ENCODE measurements at places on chromosomes 5 and 9.

DNA sequence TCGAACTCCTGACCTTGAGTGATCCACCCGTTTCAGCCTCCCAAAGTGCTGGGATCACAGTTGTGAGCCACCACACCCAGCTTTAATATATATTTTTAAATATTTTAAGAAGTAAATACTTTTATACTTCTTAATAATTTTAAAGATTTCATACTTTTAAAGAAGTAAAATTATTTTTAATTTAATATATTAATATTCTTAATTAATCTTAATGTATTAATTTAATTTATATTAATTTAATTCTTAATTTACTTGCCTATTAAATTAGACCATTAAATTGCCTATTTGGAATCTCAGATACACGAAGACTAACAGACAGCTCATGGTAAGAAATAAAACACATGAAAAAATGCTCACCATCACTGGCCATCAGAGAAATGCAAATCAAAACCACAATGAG is 1087.4 kb downstream of the CDH18 start:
- DNase-seq: no peak

- DNase-seq: no peak
Measured at GRCh38 chr5:173881811-173882575, 6.2 kb upstream of the CPEB4 start.

DNA sequence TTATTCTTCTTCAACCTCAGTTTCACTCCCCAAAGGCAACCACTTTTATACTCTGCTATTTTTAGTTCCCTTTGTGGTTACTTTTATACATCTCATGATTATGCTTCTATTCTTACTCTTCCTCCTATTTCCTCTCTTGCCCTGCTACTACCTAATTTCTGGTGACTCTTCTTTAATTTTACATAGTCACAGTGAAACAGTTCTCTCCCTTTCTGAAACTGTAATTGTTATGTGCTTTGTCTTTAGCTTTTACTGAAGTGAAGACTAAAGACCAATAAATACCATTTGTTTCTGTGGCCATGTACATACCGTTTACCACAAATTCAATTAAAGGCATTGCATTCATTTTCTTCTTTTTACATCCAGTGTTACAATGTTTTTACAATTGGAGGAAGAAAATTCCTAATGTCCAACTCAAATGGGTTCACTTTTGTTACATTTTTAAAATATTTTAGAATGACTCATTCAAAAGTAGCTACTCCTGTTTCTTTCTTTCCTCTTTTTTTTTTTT is 410.6 kb downstream of the PSAT1 start:
- no peak for DNase-seq

DNA sequence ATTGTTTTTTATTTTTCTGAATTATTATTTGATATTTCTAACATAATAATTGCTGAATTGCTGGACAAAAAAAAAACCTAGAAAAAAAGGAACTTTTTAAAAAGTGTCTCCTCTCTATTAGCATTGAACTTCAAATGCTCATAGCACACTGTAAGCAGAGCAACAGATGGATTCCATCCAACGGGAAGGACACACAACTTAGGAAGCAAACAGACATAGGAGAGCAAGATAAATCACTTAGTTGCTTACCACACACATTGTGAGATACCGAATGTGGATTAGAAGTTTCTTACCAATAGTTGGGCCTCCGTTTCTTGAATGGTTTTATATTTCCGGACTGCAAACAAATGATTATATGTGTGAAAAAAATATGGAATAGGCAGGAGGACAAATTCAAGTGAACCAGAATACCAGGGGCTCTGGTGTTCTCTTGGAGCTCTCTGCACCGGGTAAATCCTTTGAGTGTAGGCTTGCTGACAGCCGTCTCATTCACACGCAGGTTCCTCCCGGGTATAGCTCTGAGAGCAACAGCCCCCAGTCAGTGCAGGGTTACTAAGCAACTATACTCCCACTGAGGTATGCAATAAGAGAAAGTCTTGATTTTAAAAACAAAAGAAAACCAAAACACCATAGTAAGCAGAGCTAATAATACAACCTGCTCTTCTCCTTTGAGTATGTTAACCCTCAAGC is 217.6 kb downstream of the TMEM167A start:
- no peak for DNase-seq

DNA sequence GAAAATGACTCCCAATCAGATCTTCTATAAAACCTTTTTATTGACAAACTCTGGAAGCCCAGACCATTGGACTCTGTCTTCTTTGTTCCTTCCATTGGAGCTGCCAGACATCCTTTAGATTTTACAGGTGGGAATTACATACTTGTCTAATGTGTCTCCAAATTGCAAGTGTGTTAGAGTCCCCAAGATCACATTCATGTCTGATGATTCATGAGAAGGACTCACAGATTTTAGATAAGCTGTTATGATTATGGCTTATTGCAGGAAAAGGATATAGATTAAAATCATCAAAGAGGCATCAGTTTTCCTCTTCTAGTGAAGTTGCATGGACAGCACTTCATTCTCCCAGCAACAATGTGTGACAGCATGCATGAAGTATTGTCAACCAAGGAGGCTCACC is 70.4 kb downstream of the MUSK start:
- no peak for DNase-seq

GRCh38 chr5:56264417-56265025 is 31.4 kb upstream of the ANKRD55 start:
- no peak for DNase-seq

GRCh38 chr5:157912621-157913325 is 53.8 kb upstream of the CLINT1 start:
- DNase-seq: no peak

GRCh38 chr9:134372581-134373267 is 46.5 kb downstream of the RXRA start:
- no peak for DNase-seq

DNA sequence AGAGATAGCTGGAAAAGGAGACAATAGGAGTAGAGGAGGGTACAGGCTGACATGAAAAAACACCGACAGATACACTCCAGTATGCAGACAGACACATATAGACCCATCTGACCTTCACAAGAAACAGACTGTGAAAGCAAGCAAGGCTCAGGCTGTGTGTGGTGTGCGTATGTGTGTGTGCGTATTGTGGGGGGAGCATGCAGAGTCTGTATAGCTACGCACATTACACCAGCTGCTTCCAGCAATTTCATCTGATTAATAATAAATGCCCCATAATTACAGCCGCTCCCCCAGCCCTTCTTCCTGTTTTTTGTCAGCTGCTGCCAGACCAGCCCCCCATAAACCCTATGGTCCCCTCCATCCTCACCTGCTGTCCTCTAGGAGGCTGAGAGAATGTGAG is 6.7 kb downstream of the CNTFR start:
- no peak for DNase-seq

- DNase-seq: no peak
Measured at GRCh38 chr5:132372127-132372526, 2.6 kb downstream of the SLC22A5 start.

DNA sequence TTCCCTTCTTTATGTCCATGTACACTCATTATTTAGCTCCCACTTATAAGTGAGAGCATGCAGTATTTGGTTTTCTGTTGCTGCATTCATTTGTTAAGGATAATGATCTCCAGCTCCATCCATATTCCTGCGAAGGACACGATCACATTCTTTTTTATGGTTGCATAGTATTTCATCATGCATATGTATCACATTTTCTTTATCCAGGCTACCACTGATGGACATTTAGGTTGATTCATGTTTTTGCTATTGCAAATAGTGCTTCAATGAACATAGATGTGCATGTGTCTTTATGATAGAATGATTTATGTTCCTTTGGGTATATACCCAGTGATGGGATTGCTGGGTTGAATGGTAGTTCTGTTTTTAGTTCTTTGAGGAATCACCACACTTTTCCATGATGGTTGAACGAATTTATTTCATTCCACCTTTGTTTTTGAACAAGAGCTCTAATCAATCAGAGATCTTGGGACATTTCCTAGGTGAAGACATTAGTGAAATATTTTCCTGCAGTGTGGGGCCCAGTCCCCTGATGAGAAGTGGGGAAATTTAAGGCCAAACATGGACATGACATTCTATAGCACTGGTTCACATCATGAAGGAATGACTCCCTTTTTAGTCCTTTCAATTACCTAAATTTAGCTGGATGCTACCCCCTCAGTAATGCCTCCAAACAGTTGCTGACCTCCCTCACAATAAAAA is 7.1 kb upstream of the TEX48 start:
- no peak for DNase-seq

- DNase-seq: no peak
Measured at GRCh38 chr5:148416416-148416815, 32.7 kb downstream of the FBXO38 start.

- DNase-seq: no peak
Measured at GRCh38 chr9:68771376-68771775, 66.3 kb downstream of the PIP5K1B start.

GRCh38 chr9:90909225-90909624 is 107.6 kb downstream of the SYK start:
- DNase-seq: no peak

DNA sequence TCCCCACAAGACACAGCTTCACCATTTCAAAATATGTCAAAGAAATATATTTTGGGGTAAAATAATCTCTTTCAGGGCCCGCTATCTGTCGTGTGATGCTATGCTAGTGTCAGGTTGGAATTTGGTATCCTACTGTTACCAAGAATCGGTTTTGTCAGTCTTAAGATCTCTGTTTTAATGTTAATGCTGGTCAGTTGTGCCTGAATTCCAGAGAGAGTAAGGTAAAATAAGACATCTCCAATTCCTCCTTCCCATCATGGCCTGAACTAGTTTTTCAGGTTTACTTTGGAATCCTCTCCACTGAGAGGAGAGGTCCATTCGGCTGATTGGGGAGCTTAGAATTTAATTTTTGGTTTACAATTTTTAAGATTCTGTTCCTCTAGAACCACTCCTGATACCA is 10.4 kb upstream of the BTF3 start:
- no peak for DNase-seq

DNA sequence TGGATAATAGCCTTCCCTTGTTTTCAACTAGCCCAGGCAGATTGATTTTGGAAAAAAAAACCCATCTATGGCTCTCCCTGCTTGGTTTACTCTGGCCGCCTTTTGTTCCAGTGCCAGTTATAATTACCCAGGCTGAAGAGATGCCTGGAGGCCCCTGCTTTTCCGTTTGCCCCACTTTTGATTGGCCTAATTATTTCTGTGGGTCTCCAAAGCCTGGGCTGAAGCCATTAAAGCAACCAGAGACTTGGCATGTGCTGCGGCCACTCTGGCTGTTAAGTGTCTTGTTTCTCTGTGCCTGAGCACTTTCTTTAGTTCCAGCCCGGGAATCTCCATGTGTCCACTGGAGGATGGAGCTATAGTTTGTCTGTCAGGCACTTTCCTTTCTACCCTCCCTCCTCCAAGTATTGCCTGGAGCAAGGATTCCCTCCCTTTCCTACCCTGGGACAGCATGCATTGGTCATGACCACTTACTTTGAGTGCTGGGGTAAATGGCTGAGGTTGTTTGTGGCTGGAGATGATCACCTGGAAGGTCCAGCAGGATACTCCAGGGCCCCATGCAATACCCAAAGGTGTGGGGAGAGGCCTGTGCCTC is 105.1 kb upstream of the CTSL start:
- no peak for DNase-seq

GRCh38 chr5:143231973-143232812 is 171.3 kb downstream of the NR3C1 start:
- no peak for DNase-seq

DNA sequence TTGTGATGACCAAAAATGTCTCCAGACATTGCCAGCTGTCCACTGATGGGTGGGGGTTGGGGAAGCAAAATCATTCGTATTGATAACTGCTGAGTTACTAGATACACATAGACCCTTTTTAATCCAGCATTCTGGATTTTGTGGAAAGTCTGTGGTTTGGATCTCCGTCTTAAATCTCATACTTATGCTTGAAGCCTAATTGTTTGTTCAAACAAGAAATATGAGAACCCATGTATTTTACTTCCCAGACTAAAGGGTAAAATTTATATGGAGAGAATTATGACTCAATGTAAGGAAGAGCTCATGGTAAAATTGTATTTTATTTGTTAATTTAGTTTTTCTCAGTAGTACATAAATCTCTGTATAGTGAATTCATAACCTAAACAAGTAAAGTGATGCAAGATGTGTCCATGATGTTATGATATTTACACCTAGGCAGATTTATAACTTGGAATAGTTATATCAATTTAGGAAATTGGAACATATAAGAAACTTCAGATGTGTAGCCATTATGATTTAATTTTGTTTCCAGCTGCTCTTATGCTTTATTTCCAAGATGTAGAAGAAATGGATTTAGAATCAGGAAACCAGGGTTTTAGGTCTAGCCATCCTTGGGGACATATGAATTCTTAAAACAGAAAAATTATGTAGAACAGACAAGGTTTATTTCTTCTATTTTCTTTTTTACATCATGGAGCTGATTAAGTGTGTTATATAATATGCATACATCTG is 4.5 kb upstream of the OGN start:
- no peak for DNase-seq

DNA sequence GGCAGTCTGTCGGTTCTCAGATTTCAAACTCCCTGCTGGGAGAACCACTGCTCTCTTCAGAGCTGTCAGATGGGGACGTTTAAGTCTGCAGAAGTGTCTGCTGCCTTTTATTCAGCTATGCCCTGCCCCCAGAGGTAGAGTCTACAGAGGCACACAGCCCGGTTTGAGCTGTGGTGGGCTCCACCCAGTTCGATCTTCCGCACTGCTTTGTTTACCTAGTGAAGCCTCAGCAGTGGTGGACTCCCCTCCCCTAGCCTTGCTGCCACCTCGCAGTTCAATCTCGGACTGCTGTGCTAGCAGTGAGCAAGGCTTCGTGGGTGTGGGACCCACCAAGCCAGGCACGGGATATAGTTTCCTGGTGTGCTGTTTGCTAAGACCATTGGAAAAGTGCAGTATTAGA is 8.0 kb downstream of the SLC27A6 start:
- DNase-seq: no peak

DNA sequence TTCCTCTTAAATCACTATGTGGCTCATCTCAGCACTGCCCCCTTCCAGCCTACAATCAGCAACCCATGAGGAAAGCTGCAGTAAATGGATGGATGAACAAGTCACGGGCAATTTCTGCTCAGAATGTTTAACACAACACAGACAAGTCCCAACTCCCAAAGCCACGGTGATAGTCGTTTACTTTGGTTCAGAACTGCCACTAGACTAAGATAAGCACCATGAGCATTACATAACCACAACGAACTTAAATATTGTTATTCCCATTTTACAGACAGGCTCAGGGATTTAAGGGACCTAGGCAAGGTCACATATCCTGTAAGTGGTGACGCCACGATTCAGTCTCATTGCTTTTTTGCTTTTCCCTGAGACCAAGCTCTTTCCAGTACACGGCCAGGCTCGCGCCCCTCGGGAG is 2.0 kb upstream of the SMIM27 start:
- no peak for DNase-seq

DNA sequence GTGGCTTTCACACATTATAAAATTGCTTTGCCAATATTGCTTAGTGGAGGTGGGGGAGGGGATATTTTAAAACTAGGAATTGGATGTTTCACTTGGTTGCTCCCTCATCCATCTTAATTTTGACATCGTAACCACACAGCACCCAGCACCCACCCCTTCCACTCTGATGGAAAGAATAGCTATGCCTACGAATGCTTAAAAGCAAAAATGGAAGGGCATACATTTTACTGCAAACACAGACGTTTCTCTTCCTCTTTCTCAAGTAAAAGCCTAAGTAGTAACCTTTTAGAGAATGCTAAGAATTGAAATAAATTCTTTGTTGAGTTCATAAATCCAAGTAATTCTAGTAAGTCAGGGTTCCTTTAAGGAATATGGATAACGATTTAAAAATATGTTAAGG is 69.9 kb downstream of the JAKMIP2 start:
- DNase-seq: no peak

Measured in glomerular endothelial cell (primary cell).